ENCODE measurements at places on chromosomes 7 and 10.

- DNase-seq = no peak
Observed at GRCh38 chr7:26416004-26416403, 124.3 kb downstream of the SNX10 start.

GRCh38 chr10:131089150-131089549, 222.4 kb downstream of the TCERG1L start:
- no peak for DNase-seq

DNA sequence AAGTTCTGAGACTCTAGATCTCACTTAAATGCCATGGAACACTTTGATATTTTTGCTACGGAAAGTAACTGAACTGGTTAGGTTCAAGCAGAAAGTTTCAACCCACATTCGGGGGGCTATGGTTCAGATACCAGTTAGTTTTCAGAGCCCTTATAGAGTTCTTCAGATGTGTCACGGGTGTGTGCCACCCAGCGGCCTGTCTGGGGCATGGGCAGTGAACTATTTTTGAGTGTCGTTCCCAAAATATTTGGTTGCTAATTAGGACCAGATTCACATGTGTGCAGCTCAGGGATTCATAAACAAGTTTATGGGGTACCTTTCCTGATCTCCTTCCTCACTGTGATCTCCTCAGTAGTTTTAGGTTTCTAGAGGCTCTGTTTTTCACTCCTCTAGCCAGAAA, 271.9 kb downstream of the C7orf25 start:
- no peak for DNase-seq

DNA sequence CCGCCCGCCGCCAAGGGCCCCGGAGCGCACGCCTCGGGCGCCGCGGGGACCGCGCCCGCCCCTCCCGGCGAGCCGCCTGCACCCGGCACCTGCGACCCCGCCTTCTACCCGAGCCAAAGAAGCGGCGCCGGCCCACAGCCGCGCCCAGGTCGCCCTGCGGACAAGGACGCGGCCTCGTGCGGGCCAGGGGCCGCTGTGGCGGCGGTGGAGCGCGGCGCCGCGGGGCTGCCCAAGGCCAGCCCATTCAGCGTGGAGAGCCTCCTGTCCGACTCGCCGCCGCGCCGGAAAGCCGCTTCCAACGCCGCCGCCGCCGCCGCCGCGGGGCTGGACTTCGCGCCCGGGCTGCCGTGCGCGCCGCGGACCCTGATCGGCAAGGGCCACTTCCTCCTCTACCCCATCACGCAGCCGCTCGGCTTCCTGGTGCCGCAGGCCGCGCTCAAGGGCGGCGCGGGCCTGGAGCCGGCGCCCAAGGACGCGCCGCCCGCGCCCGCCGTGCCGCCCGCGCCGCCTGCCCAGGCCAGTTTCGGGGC, 3.5 kb downstream of the UNCX start:
- no peak for DNase-seq

- no peak for DNase-seq
Observed at GRCh38 chr7:84744385-84744784, 442.5 kb downstream of the SEMA3D start.

DNA sequence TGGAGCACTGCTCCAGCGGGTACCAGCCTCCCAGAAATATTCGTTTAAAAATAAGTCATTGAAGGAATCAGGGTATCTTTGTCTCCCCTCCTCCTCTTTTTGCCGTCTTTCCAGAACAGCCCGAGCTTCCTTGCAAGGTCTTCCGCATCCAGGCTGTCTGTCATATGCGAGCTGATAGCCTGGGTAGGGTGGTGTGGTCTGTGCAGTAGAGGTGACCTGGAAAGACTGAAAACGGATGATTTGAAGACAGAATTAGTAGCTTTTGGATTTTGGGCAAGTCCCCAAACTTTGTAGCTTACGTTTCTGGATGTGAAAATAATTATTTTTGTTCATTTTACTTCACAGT, 480 bp downstream of the VPS50 start:
- no peak for DNase-seq

GRCh38 chr7:116696707-116697106, 24.7 kb downstream of the MET start:
- no peak for DNase-seq

- DNase-seq = no peak
Observed at GRCh38 chr10:114284346-114285071, 45.5 kb downstream of the VWA2 start.

- DNase-seq = peak; percentile 55
Observed at GRCh38 chr10:24209432-24209771, 464 bp downstream of the KIAA1217 start.

DNA sequence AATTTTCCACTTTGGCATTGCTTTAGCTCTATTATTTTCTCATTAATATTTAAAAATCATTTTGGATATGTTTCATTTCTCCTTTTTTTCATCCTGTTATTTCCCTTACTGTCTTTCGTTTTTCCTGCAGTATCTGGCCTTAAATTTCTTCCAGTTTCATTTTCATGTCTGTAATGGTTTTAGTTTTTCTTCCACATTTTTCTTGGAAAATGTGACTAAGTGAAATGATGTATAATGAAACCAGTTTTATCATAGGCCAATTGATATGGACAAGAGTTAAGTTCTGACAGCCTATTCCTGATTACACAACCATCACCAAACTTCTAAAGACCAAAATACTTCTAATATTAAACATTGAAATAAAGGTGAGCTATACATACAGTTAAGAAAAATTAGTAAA, 158.5 kb downstream of the LHFPL3 start:
- DNase-seq = no peak

DNA sequence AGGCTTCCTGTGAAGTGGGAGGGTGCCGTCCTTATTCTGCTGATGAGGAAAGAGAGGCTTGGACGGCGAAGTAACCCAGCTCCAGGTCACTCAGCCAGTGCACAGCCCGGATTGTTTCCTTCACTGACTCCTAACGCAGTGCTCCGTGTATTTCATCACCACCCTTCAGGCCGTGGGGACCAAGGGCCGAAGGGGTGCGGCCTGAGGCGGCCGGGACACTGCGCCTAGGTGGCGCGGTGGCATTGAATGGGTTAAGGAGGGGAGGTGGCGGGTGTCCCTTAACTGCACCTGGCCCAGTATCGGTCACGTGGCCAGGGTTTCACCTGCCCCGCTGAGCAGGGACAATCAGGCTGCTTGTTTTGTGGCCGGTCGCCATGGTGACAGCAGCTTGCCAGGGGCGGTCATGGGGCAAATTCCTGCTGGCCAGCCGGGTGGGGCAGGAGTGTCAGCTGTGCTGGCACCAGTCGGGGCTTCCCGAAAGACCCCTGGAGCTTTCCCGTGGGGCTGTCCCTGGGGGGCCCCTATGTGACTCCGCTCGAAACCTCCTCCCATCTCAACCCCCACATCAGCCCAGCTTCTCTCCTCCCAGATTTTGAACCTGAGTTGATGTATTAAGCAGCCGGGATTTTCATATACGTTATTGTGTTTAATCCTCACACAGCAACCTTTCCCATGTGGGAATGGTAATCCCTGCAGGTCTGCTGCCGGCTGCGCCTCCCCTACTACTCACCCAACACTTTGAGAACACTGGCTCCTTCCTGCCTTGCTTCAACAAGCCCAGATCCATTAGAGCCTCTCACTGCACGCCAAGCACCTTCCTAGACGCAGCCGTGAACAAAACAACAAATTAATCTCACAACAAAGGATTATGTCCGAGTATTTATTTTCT, 4.4 kb upstream of the ABHD11 start:
- DNase-seq = no peak

- DNase-seq = no peak
Observed at GRCh38 chr7:104252409-104253134, 44.8 kb upstream of the ORC5 start.

- DNase-seq = no peak
Observed at GRCh38 chr7:50423860-50424259, 26.3 kb downstream of the FIGNL1 start.

DNA sequence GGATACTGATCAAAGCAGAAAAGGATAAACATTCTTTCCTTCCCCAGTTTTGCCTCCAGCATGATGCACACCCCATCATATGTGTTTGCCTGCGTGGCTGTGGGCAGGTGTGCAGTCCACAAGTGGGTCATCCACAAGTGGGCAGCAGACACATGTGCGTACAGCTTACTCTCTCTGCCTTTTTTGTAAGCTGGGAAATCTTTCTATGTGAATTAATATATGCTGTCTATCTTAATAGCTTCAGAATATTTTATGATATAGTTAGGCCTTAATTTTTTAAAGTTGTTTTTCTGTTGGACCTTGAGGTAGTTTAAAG, 80.1 kb downstream of the INPP5A start:
- no peak for DNase-seq

All from stimulated activated CD4-positive, alpha-beta T cell treated with anti-CD3 and anti-CD28 coated beads, Interleukin-4, amount 100 ng/mL, for 24 hours (primary cell).